ENCODE measurements at places on chromosomes 6 and 20.

DNA sequence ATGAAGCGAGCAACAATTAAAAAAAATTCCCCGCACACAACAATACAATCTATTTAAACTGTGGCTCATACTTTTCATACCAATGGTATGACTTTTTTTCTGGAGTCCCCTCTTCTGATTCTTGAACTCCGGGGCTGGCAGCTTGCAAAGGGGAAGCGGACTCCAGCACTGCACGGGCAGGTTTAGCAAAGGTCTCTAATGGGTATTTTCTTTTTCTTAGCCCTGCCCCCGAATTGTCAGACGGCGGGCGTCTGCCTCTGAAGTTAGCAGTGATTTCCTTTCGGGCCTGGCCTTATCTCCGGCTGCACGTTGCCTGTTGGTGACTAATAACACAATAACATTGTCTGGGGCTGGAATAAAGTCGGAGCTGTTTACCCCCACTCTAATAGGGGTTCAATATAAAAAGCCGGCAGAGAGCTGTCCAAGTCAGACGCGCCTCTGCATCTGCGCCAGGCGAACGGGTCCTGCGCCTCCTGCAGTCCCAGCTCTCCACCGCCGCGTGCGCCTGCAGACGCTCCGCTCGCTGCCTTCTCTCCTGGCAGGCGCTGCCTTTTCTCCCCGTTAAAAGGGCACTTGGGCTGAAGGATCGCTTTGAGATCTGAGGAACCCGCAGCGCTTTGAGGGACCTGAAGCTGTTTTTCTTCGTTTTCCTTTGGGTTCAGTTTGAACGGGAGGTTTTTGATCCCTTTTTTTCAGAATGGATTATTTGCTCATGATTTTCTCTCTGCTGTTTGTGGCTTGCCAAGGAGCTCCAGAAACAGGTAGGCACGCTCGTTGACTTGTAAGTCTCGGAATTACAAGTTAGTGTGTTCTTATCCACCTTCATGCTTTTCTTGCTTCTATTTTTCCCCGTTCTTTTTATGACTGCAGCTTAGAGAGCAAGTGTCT is at the start of gene EDN1:
EDN1 (plus strand) TSS at position 429 of the 888 bp plus-strand sequence; CDS start at position 698, 269 bp downstream.
- peak; percentile 7 for DNase-seq

- no peak for DNase-seq
Measured at GRCh38 chr6:52635049-52635577, 35.8 kb upstream of the TMEM14A start.

- no peak for DNase-seq
Measured at GRCh38 chr6:33080127-33081089, 4.6 kb downstream of the HLA-DPB1 start.

- DNase-seq = no peak
Measured at GRCh38 chr6:701700-702479, 9.0 kb upstream of the EXOC2 start.

- DNase-seq = no peak
Measured at GRCh38 chr6:4606821-4607704, 169.1 kb upstream of the CDYL start.

DNA sequence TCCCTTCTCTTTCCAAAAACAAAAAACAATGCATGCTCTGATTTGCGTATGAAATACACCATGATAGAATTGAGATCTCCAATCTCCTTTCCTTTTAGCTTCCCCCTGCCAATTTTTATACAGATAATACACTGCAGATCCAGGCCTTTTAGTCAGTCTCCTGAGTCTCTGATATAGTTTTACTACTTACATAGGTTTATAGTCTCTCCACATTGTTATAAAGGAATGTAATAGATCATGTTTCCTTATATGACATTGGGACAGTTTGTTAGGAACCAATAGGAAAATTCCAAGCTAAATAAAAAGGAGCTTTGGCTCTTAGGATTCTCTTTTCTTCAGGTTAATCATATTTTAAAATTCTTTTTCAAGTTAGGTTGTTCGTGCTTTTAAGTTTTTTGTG is 36.5 kb downstream of the TBPL1 start:
- no peak for DNase-seq

DNA sequence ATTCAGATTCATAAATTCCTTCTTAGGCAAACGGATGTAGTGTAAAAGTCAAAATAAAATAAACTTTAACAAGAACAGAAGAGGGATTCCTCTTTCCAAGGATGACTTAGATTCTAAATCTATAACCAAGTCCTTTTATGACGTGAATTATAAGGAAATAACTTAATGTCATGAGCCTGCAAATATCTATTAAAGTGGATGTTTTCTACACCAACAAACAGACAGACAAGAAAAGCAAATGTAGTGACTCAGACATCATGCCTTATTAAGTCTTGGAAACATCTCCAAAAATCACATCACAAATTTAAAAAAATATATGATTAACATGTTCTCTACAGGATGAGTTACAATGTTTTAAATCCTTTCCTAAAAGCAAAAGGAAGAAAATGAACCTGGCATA is 397.1 kb downstream of the ESR1 start:
- DNase-seq = no peak

DNA sequence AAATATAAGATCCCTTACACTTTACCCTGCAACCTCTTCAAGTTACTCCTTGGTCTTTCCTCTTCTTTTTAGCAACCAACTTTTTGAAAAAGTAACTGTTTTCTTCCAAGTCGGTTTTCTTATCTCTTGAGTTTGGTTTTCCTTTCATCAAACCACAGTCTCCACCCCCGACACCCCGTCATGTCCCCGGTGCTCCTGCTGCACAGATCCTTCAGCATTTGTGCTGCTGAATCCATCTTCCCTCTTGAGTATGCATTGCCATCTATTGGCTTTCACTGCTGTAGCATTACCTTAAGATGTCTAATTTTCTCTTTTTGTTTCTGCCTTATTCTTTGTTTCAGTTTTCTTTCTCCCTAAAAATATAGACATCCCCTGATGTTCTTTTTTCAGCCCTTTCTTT is 11.9 kb upstream of the TNFRSF21 start:
- DNase-seq = no peak

DNA sequence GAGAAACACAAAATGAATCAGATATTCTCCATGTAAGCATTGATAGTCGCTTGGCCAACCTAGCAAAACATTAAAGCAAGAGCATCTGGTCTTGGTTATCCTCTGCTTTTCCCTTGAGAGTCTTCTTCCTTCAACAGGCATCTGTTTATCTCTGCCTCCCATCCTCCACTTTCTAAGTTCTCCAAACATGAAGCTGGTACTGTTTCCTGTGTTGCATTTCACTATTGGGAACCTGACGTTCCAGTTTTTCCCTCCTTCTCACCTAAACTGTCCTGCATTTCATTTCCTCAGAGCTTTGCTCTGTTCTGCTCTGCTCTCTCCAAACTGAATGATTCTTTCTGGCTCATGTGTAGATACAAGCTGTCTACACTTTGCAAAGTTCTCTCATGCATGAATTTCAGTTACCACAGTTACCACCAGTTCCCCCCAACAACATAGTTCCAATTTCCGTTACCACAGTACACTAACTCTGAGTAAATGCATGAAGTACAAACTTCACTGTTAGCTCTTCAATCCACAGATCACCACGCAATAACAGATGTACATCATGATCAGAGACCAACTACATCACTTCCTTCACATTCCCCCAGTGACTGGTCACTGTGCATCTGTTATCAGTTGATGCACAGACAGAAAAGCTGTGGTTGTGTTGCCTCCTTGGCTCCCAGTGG is 86.7 kb upstream of the F13A1 start:
- DNase-seq = no peak

DNA sequence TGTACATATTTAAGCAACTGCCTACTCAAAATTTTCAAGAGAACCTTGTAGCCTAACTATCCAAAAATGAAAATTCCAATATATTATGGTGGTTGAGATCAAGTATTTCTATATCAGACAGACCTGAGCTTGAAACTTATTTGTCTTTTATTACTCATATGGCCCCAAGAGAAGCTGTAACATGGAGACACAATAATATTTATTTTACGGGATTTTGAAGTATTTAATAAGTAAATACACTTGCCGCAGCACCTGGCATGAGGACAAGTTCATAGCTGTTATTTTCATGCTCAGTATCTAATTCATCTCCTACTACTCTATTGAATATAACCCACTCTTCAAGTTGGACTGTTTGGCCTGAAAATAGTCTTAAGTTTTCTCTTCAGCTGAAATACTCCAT is 28.0 kb downstream of the PTPRK start:
- DNase-seq = no peak

DNA sequence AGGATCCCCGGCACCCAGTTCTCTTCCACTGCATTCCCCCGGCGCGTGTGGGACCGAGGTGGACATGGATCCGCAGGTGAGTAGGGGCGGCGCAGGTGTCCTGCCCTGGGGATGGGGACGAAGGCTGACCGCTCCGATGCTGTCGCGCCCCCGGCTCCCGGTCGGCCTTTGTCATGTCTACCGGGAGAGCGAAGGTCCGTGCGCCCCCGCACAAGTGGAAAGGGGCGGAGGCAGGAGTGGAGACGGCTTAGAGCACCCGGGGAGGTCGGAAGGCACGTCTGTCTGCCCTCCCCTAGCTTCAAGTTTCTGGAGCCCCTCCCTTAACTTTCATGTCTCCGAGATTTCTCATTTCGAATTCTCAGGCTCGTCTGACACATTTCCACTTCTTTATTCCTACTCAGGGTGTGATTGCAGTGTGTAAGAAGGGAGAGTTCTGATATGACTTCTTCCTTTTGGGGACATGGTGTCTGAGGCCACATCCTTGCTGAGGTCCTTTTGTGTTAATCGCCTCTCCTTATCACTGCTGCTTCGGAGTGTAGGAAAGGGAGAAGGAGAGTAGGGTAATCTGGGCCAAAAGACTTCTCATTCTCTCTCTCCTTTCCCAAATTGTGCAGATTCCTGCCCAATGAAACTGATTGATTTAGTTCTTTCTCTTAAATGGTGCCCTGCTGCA is 435 bp downstream of the KIFC1 start:
- DNase-seq = no peak

- DNase-seq = no peak
Measured at GRCh38 chr6:141641951-141642350, 490.8 kb upstream of the GJE1 start.

DNA sequence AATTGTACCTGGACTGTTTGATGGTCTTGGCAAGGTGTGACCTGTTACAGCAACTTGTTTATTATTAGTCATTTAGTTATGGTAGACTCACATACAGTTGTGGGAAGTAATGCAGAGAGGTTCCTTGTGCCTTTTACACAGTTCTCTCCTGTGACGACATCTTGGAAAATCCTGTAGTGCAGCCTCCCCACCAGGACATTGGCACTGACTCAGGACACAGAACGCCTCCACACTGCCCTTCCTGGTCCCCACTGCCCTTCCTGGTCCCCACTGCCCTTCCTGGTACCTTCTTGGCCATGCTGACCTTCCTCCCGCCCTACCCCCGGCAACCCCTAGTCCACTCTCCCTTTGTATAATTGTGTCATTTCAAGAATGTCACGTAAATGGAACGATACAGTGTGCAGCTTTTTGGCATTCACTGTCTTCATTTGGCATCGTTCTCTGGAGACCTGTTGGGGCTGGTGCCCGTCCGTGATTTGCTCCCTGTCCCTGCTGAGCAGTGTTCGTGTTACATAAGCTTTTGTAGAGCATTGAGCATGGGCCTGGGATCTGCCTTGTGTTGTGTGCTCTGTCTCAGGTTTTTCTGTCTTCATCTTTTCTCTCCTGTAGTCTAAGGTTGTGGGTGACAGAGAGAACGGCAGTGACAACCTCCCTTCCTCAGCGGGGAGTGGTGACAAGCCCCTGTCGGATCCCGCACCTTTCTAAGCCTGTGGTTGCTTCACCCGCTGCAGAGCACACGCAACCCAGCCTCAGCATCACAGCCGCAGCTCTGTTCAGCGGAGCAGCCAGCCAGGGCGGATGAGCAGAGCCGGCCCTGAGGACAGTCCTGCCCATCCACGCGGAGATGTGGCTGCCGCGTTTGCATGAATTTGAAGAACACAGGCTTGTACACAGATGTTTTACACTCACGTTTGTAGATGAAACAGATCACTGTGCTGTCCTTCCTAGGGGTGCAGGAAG is 5.4 kb upstream of the DNAJC5 start:
- DNase-seq = no peak

GRCh38 chr6:3314176-3314575 is 55.4 kb downstream of the PSMG4 start:
- DNase-seq = no peak

DNA sequence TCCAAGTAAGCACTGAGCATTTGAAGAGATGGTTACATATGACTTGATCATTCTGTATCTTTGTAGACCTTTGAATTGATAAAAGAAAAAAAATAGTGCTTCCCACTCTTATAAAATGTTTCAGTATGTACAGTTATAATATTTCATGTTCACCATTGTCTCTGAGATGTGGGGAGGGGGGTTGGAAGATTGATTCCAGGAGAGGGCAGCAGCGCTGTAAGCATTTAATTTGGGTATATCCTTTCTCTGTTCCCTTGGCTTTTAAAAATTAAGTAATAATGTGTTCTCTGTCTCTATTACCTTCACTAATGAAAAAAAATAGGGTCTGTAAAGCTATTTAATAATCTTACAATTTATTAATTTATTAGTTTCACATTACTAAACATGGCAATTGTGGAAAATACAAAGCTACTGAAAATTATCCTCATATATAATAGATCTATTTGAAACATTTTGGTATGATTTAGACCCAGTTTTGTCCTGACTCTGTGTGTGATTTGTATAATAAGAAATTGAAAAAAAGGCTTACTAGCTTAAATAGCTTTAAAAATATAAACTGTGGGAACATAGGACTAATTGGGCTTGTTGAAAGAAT is 341.2 kb downstream of the CDKAL1 start:
- no peak for DNase-seq

DNA sequence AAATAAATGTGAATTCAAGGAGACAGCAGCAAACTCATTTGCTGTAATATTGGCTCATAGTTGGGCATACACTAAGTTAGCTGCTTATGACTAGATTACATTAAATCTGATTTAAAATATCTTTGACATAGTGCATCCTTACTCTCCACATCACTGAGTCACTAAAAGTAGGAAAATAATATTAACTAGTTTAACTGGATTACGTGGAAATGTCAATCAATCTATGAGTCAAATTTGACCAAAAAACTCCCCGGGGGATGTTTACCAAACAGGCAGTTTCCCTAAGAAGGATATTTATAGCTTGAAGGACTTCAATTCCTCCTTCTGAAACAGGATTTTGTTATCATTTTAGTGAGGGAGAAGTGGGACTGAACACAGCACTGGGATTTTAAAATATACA is 366.5 kb downstream of the ESR1 start:
- DNase-seq = no peak

- DNase-seq = no peak
Measured at GRCh38 chr20:37992802-37993409, 40.4 kb downstream of the TTI1 start.

DNA sequence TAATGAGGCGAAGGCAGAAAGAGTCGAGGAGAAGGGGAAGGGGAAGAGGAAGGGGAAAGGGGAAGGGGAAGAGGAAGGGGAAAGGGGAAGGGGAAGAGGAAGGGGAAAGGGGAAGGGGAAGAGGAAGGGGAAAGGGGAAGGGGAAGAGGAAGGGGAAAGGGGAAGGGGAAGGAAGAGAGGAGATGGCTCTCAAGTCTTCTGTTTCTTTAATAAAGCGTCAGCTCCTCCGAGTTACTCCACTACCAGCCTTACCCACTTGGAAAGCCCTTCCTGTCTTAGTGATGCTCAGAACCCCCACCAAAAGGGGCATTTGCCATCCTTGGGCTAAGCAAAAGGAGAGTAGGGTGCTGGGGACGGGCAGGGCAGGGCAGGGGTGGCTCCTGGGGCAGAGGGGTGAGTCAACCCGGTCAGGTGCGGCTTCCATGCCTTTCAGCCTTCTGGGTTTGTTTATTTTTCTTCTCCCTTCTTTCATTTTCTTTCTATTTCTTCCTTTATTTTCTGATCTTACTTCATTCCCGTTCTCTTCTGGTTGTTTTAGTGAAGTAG is 476 bp upstream of the CLIC5 start:
- DNase-seq = no peak
